Karpas-422 (cell line): ENCODE measurements at places on chromosomes 6 and 20.

- peak; percentile 74 for DNase-seq
These were observed 9.1 kb upstream of the MAPK13 start for GRCh38 chr6:36120979-36121786.

GRCh38 chr20:46322641-46323040 is 14.3 kb upstream of the CDH22 start:
- DNase-seq: no peak

GRCh38 chr6:70152786-70153185 is 150.1 kb downstream of the COL9A1 start:
- DNase-seq: no peak

GRCh38 chr6:127219869-127220268 is 46.8 kb upstream of the RNF146 start:
- no peak for DNase-seq

- DNase-seq: no peak
These were observed 84.5 kb upstream of the RALGAPA2 start for GRCh38 chr20:20796766-20797440.

DNA sequence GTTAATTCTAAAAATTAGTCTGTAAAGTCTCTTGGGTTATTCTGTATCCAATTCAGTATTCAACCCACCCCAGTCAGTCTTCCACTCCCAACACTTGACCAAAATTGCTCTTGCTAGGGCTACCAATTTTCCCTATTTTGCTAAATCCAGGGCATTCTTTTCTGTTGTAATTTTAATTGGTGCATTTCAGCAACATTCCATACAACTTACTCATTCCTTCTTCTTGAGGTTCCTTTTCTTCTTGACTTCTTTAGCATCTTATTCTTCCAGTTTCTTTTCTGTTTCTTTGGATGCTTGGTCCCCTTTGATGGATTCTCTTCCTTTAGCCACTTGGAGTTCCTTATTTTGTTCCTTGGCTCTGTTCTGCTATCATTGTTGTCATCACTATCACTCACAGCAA is 11.2 kb upstream of the GRM1 start:
- no peak for DNase-seq

DNA sequence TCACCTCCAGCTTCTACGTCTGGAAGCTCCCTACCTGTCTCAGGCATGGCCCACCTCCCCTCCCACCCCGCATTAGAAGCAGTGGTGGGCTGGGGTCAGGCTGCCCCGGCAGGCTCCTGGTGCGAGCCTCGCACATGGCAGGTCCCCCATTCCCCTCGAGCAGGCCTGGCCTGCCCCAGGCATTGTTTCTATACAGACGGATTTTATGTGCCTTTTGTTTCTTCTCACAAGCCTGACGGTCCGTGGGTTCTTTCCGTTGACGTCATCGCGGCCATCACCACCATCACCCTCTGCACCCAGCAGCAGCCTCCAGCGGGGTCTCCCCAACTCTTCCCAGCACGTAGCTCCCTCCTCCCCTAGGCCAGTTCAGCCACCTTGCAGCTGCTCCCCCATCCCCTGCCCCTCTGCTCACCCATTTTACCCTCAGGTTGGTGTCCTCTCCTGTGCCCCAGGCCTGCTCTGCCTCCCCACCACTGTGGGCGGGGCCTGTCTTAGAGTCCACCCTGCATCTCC is 4.6 kb downstream of the CST7 start:
- DNase-seq: no peak
